ENCODE measurements at places on chromosomes 5 and 9.

DNA sequence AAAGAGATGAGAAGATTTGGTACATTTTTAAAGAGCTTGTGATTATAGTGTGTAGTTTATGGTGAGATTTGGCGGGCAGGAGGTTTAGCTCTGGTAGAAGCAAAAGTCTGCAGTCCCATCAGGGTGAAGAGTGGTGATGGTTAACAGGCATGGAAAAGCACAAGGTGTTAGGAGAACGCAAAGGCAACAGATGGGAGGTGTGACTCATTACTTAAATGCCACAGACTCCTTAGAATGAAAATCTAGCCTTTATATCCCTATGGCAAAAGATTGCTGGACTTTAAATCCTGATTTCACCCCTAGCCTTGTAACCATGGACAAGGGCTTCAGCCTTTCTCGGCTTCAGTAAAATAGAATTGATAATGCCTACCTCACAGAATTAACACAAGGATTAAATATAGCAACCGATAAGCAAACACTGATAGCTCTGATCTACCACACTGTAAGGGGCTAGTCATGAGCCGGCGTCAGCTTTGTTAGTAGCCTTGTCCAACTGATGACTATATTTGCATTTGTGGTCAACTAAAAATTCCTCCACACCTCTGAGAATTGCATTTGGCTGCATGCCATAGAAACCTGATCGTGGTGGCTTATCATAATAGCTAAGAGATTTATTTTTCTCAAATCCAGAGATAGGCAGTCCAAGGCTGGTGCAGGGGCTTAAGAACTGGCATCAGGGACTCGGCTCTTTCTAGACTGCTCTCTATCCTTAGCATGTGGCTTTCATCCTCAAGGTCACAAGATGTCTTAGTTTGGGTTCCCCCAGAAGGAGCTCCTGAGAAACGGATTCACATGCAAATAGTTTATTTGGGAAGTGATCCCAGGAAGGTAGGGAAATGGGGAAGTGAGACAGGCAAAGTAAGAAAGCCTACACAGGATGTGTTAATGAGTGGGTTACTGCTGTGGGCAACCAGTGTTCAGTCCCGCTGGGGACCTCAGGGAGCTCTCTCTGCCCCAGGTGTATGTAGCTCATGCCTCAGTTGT lies 19.6 kb downstream of the MFAP3 start:
- no peak overlapping the region for H3K4me3 ChIP-seq
- DNase-seq, result no peak
- H3K27me3 ChIP-seq, result no peaks in the 10 kb centered on the region
- peaks cover 2% of the 10 kb centered on the region for H3K4me1 ChIP-seq
- H3K27ac ChIP-seq, result no peak overlapping the region

- no peaks in the 10 kb centered on the region for H3K27me3 ChIP-seq
- H3K27ac ChIP-seq, result no peak overlapping the region
- H3K4me1 ChIP-seq, result no peaks in the 10 kb centered on the region
- DNase-seq, result no peak
- H3K4me3 ChIP-seq, result no peak overlapping the region
Measured at GRCh38 chr9:117535434-117535833, 120.6 kb upstream of the ASTN2 start.

DNA sequence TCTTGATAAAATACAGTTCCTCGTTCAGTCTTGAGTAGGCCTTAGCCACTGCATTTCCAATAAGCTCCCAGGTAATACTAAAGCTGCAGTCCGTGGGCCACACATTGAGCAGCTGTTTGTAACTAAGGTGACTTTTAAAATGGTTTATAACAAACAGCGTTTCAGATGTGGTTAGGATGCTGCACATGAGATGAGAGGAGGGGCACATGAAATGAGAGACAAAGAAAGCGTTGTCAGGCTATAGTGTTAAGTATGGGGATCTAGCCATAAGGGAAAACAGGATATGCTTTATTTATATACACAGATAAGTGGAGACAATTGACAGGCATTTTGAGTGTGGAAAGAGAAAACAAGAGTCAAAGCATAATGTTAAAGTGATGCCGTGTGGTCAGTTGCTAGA lies 89.9 kb downstream of the PAM start:
- H3K27me3 ChIP-seq, result no peaks in the 10 kb centered on the region
- no peaks in the 10 kb centered on the region for H3K36me3 ChIP-seq

DNA sequence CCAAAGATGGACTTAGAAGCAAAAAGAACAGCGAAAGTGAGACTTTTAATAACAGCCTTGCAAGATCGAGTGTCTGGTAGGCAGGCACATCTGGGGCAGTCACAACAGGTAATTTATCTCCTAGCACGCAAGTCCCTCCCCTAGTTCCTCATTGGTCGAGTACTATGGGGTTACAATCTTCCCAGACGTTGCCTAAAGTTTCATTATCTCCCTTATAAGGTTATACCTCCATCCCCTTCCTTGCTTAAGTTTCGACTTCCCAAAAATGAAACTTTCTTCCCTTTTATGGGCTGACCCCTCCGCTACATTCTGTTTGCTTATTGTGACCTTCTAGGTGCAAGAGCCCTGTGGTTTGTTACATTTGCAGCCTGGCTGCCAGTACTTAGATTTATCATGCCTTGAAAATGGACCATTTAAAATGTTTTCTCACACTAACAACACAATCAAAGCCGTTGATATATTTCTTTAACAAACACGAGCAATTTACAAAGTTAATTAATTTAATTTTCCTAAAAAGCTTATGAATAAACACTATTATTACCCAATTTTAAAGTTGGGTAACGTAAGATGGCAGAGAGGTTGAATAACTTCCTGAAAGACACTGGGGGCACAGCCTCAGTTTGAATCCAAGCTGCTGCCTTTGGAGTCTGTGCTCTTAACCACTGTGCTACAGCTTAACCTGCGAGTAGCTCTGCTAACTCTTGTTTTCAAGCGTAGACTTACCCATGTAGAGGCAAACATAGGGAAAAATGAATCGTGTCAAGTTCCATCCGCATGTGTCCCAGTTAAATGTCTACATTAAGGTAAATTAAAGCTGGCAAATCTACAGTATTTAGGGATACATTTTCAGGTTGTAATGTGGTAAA lies 91.7 kb downstream of the EDIL3 start:
- no peak overlapping the region for H3K4me3 ChIP-seq
- no peaks in the 10 kb centered on the region for H3K27me3 ChIP-seq
- H3K27ac ChIP-seq, result no peak overlapping the region
- H3K36me3 ChIP-seq, result no peaks in the 10 kb centered on the region

DNA sequence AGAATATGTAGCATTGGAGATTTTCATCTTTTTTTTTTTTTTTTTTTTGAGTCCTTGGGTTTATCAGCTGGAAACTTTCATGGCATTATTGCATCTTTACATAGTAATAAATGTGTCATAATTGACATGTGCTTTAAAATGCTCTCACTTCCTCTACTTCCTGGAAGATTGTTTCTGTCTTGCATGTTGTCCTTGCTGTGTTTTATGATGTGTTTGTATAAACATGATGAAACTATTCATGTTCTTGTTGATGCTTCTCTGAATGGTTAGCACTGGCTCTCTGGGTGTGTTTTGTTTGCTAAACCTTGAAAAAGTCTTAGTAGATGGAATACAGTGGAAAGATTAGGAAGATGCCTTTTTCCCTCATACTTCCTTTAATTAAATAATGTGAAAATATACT lies 87.9 kb downstream of the IQGAP2 start:
- H3K4me1 ChIP-seq, result peaks cover 44% of the 10 kb centered on the region
- no peak overlapping the region for H3K4me3 ChIP-seq
- no peak overlapping the region for H3K27ac ChIP-seq
- no peaks in the 10 kb centered on the region for H3K36me3 ChIP-seq

- H3K27me3 ChIP-seq, result no peaks in the 10 kb centered on the region
- no peaks in the 10 kb centered on the region for H3K36me3 ChIP-seq
- H3K27ac ChIP-seq, result no peak overlapping the region
- H3K4me1 ChIP-seq, result no peaks in the 10 kb centered on the region
Measured at GRCh38 chr5:91293131-91293530, 90.0 kb downstream of the ARRDC3 start.

GRCh38 chr9:136546697-136547501 lies 1.1 kb upstream of the NOTCH1 start:
- peak; percentile 80 for DNase-seq
- H3K27me3 ChIP-seq, result no peaks in the 10 kb centered on the region
- H3K27ac ChIP-seq, result no peak overlapping the region

- no peaks in the 10 kb centered on the region for H3K27me3 ChIP-seq
- no peaks in the 10 kb centered on the region for H3K36me3 ChIP-seq
- DNase-seq, result no peak
- H3K4me1 ChIP-seq, result no peaks in the 10 kb centered on the region
- no peak overlapping the region for H3K27ac ChIP-seq
Measured at GRCh38 chr5:96391921-96392320, 41.1 kb downstream of the PCSK1 start.

DNA sequence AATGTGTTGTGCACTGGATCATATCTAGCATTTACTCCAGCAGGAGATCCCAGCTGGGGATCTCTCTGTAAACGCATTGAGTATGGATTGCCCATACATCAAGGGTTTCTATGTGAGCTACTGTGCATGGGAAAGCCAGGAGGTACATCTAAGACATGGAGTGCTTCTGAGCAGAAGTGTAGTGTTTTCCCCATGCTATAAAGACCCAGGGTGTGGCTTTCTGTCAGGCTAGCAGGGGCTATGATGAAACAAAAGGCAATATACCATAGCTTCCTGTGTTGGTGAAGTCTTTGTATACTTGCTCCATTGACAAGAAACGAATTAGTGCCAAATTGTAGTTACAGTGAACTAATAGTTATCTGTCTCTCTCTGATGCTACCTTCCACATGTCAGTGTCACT lies 329.3 kb upstream of the TLE4 start:
- no peaks in the 10 kb centered on the region for H3K36me3 ChIP-seq
- no peaks in the 10 kb centered on the region for H3K27me3 ChIP-seq
- H3K4me1 ChIP-seq, result peaks cover 7% of the 10 kb centered on the region
- no peak for DNase-seq
- H3K4me3 ChIP-seq, result no peak overlapping the region
- H3K27ac ChIP-seq, result no peak overlapping the region

DNA sequence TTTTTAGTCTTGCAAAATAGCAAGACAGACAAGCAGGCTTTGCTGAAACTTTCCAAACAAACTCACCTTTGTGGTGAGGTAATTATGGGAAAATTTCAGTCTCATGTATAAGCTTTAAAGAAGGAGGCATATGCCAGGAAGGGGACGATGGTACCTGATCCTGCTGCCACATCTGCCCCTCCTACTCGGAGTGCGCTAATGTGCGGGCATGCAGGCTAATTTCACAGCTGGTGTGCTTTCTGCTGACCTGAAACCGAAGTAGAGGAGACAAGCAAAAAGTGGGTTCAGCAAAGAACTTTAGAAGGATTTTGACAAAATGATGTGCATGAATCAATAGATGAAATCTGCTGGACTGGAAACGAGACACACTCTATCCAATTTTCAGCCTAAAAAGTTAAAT lies 117.1 kb upstream of the IRX4 start:
- no peaks in the 10 kb centered on the region for H3K4me1 ChIP-seq
- no peak for DNase-seq
- H3K27me3 ChIP-seq, result no peaks in the 10 kb centered on the region
- no peak overlapping the region for H3K4me3 ChIP-seq
- no peak overlapping the region for H3K27ac ChIP-seq

DNA sequence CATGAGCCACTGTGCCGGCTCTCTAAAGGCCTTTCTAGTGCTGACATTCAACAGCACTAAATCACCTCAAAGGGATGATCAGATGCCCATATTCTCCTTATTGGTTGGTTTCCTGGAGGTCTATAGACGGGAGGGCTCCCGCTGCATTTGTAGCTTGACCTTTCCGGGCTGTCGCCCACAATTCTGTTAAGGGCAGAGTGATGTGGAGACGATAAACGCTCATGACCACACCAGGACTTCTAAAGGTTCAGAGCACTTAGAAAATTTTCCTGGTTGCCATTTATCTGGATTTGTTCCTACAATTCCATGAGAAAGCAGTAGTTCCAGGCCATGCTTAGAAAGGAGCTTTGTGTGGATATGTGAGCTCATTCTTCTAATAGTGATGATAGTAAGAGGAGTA lies 170.3 kb downstream of the SLC12A2 start:
- H3K27ac ChIP-seq, result no peak overlapping the region
- no peaks in the 10 kb centered on the region for H3K4me1 ChIP-seq
- H3K4me3 ChIP-seq, result no peak overlapping the region
- H3K36me3 ChIP-seq, result no peaks in the 10 kb centered on the region
- no peak for DNase-seq
- no peaks in the 10 kb centered on the region for H3K27me3 ChIP-seq

DNA sequence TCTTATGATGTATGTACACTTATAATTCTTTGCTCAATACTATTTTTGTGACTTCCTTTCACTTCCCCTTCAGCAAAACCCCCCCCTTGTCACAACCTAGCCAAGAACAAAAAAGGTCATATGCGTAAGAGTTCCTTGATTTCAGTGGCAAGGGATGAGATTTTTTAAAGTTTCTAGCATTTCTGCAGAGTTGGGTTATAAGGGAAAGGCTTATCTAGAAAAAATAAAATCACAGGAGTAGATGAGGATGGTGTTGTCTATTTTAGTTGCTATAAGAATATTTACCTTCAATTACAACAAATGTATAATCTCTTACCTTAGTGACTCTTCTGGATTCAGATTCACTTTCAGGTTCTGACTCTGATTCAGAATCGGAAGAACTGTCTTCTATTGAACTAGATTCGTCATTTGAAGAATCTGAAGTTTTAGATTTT lies 184.6 kb downstream of the AP3B1 start:
- no peaks in the 10 kb centered on the region for H3K4me1 ChIP-seq
- no peak overlapping the region for H3K4me3 ChIP-seq
- H3K27me3 ChIP-seq, result no peaks in the 10 kb centered on the region
- no peaks in the 10 kb centered on the region for H3K36me3 ChIP-seq

DNA sequence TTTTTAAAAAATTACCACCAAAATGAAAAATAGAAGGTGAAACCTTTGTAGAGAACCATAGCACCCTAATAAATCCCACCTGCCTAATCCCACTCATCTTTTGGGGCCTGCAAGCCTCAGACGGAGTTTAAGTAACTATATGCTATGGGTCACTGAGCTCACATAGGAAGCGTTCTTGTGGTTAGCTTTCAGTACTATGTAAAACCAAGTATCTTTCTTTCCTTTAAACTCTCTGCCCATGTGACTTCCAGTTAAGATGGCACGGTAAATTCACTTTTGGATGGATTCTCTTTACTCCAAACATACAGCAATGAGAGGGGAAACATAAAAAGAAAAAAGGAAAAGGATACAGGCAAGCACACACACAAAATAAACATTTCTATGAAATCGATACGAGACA lies 50.9 kb downstream of the FANCC start:
- no peaks in the 10 kb centered on the region for H3K36me3 ChIP-seq
- no peaks in the 10 kb centered on the region for H3K27me3 ChIP-seq
